A549 treated with ZK216348 at 1 μM for 4 hours (cell line): ENCODE measurements at places on chromosomes 5 and 9. TPM values are rescaled to one million over a fixed set of nuclear protein-coding genes. Genes with fewer than 3 reads are reported as not detected.

OBP2B gene
- total RNA-seq = not detected in 5 replicates

MYOT gene
- total RNA-seq = not detected in 5 replicates

SGTB gene
- 4.5 to 9.6 TPM (median 8.1 TPM) in 5 replicates for total RNA-seq

KIF12 gene
- 0.97 to 2.3 TPM (median 1.6 TPM) in 5 replicates for total RNA-seq

ZNF883 gene
- total RNA-seq = 0.81 to 0.97 TPM (median 0.92 TPM) in 5 replicates

GNA14 gene
- total RNA-seq = 0.14 to 0.16 TPM in 2 of 5 replicates, not detected in the others

HEMGN gene
- not detected in 5 replicates for total RNA-seq

HTR1A gene
- total RNA-seq = not detected in 5 replicates

PCSK5 gene
- 0.74 to 1.3 TPM (median 0.93 TPM) in 5 replicates for total RNA-seq

PCDHB9 gene
- not detected in 5 replicates for total RNA-seq

RMRP gene
- total RNA-seq = 7.2 to 17.6 TPM (median 8.8 TPM) in 3 of 5 replicates, not detected in the others

PTCH1 gene
- total RNA-seq = 2.0 to 5.1 TPM (median 2.3 TPM) in 5 replicates

GHR gene
- 0.05 TPM in 1 of 5 replicates, not detected in the others for total RNA-seq

CTSV gene
- total RNA-seq = 11.7 to 13.9 TPM (median 12.8 TPM) in 5 replicates

ELOVL7 gene
- total RNA-seq = 7.4 to 14.1 TPM (median 11.3 TPM) in 5 replicates
